ENCODE measurements at places on chromosomes 12 and 14.

GRCh38 chr12:52523824-52524223 lies 3.6 kb upstream of the KRT5 start:
- DNase-seq: no peak

DNA sequence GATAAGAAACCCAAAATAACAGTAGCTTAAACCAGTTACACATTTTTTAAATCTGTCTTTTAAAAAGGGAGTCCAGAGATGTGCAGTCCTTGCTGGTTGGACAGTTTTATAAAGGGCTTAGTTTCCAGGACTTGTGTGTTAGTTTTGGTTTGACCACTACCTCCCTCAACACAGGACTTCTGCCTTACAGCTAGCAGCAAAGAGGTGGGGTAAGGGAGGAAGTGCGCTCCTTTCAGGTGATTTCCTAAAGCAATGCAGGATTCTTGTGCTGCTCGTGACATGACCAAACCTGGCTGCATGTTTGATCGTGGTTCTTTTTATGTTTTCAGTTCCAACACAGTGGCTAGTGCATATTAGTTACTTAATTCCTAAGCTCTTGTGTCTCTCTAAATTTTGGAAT lies 266.2 kb downstream of the TMTC2 start:
- DNase-seq: no peak

DNA sequence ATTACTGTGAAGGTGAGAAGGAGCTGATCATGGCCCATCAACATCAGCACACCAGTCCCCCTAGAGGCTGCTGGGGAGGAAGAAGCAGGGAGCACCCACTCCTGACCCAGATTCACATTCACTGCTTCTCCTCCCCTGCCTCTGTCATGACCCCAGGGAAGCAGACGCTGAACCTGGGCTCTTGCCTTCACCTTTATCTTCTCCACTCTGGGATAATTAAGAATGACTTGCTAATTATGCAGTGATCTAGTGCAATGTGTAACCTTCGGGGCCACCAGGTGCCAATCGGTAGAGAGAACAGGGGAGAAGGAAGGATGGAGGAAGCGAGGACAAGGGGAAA lies 44.4 kb upstream of the IQSEC3 start:
- no peak for DNase-seq

- peak; percentile 46 for DNase-seq
Observed at GRCh38 chr12:123271001-123271668, 521 bp downstream of the CDK2AP1 start.

DNA sequence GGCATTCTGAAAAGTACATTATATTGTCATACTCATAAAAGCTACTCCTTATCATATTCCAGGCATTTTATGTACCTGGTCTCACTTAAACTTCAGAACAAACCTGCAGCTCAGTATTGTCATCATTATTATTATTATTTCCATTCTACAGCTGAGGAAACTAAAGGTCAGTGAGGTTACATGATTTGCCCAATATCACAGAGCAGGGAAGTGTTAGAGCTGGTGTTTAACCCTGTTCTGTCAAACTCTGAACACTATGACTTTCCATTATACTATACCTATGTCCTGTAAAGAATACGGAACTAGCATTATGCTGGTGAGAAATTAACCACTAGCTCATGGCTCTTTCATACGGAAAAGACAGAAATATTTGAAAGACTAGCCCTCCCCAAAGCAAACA lies 56.4 kb downstream of the STON2 start:
- DNase-seq: no peak

DNA sequence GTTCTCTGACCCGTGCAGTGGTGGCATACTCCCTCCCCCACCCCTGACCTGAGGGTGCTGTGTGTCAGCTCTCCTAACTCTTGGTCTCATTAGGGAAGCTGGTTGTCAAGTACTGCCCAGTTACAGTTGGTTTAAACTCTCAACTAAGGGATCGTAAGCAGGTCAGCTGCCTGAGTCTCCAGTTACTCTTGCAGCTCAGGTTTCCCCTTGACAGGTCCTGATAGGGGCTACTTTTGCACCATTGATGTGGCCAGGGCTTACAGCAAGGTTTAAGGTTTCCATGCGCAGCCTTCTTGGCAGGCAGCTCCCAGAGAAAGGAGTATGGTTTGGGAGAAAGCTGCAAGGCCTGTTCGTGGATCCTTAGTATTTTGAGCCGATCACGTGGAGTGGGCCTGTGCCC lies 74.5 kb downstream of the ETV6 start:
- peak; percentile 0 for DNase-seq

DNA sequence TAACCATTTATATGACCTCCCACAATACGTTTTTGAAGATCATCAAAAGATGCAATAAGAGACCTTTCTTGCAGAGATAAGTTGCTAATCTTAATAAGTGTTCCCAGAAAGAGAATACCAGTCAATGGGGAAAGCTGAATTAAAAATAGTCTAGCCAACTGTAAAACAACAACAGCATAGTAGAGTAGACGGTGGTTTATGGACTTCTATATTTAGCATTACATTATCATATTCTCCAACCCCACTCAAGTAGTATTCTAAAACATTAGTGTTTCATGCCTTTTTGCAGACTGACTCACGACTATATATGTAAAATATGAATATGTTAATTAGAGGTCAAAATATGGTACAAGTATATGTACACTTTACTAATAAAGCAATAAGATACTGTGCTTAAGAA lies 218.9 kb downstream of the MED13L start:
- no peak for DNase-seq

DNA sequence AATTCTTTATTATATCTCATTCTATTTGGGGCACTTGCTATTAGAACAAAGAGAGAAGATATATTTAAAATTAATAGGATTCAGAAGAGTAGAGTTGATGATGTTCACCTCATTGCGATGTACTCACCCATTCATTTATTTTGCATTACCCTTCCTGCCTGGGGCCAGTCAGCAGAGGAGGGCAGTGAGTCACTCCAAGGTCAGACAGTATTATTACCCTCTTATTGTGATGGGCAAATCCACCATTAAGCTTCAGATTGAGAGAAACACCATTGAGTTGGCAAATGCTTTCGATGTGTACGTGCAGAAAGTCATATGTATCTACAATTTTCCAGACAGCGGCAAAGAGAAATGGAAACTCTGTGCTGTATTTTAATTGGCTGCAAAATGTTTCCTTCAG lies 134.2 kb downstream of the BICD1 start:
- DNase-seq: no peak

DNA sequence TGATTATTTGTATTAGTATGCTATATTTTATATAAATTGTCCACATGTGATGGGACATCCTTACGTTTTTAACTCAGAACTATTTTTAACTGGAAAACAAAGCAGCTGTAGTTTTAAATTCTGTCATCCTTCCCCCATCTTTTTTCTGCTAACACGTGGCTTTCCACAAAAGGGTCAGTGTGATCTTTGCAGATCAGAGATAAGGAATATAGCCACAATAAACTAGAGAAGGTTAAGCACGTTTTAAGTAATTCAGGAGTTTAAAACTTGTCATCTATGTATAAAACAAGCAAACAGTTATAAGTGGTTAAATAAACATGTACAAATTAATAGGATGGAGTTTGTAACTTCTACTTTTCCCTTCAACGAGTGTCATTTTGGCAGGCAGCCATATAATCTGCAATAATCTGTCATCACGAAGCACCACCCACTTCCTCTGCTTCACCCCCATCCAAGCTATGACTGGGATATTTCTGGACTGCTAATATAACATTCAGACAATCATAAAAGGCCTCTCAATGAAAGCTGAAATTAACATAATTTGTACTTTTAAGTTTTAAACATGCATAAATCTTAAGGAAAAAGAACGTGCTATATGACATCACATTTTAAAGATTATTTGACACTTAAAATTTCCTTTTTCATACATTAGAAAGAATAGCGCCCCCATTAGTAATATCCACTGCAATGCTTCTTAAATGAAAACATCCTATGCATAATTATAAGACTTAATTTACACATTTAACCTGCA lies 15.3 kb downstream of the TAOK3 start:
- no peak for DNase-seq

DNA sequence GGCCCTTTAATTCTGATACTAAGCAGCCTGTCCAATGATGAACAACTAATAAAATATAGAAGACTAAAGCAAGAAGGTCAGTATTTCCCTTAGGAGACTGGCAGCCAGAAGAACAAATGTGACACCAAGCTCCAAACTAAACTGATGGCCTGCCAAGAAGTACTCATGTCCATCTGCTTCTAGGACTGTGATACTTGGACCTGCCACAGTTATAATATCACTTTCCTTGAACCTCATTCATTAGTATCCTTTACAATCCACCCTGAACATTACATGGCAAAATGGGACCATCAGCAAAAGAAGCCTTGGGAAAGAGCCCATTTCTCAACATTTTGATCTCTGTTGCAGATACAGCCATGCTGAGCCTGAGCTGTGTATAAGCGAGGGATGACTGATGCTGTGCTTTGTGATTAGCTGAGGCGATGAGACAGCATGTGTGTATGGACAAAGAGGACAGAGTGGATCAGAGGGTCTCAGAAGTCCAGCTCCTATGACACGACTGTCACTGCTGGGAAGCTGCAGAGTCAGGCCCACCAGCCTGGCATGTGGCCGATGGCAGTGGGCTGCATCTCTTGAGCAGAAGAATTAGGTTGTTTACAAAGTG lies 73.9 kb downstream of the TGFB3 start:
- no peak for DNase-seq

DNA sequence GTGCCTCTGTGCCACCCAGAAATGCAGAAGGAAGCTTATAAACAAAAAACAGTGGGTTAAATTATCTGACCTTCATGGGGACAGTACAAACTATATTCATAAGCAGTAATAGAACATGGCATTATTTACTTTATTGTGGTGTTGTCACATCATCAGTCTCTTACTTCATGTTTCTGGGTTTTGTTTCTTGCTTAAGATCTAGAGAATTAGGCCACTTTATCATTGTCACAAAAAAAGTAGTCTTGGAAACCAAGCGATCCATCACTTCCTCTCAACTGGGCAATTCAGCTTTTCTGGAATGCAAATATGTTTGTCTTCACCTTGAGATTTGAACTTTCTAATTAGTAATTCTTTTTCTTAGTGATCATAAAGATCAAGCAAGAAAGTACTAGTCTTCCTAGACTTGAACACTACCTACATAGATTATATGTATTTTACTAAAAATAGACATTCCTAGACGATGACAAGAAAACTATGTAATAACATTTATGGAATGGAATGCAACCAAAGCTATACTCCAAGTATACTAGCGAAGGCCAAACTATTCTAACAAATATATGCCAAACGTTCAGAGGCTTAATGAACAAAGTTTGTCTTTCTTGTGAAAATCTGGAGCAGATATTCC lies 363.4 kb downstream of the DAD1 start:
- DNase-seq: no peak

DNA sequence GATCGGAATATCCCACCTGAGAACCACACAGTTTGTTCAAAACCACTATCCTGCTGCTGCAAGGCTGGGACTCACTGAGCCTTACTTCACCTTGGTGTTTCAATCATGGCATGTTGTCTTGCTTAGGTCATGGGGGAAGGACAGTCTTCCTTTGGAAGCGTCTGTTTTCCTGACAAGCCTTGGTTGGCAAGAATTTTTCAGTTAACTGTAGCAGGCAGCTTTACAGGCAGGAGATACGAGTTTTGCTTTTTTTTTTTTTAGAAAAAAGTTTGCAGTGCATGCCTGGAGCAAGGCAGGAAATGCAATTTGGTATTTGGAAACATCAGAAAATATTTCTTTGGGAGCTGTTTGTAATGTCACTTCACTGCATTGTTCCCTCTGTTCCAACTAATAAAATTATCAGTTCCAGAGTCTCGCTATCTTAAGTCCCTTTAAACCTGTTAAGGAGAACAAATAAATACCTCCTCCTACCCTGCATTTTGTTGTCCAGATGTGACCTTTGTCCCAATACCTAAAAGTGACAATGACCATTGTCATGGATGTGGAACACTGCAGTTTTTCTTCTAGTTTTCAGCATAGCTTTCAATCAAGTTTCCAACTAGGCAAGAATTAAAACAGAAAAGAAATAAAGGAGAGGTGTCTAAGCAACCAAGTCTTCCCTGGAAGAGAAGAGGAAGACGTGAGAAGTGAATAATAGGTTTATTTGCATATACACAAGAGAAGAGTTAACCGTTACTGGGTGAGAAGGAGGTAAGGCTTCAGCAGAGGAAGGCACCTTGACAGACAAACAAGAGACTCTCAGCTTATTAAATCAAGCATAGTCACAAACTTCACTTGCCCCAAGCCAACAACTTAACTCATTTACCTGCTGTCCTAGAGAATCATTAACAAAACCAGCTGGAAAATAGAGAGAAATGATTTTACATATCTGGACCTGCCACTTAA lies 71.4 kb upstream of the ACTN1 start:
- no peak for DNase-seq

DNA sequence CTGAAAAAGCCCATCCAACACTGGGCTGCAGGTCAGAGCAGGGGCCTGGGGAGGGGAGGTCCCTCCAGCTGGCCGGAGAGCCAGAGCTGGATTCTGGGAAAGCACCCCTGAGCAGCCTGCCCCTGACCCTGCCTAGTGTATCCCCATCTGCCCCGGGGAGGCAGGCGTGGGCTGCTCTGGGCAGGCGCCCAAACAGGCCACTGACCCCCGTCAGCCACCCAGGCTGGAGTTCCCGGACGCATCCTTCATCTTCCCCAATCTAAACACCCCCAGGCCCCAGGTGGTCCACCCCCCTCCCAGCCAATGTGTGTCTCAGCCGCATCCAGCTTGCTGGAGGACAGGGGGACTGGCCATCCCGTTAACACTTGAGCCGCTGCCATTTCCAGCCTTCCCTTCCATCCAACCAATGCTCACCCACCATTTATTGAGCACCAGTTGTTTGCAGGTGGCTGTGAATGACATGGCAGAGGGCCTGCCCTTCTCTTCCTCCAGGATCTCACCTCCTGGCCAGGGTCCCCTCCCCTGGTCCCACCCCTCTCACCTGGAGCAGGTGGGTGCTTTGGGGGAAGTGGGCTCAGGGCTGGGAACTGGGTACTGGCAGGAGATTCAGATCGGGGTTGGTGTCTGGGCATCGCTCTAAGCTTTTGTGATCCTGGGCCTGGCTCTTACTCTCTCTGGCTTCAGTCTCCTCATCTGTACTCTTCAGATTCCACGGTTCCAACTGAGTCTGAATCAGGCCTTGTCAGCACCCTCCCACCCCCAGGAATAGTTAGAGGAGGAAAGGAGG lies 743 bp upstream of the DTX1 start:
- no peak for DNase-seq

- DNase-seq: no peak
Observed at GRCh38 chr12:25501549-25501948, 51.5 kb downstream of the LMNTD1 start.

DNA sequence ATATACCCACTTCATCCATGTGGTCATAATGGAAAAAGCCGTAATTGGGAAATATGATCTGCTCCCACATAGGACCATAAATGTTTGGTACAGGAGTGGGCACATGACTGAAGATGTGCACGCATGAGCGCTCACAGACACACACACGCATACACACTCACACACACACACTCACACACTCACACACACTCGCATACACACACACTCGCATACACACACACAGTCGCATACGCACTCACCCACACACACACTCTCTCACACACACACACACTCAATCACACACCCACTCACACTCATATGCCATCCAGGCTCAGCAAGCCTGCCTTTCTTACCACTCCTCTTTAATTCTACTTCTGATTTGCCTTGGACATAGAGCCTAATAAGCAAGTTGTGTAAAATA lies 45.6 kb upstream of the EGLN3 start:
- DNase-seq: peak; percentile 89

All from NCI-H2171 treated with DMSO at 0.1 percent for 48 hours (cell line).